Caudate nucleus (tissue), 63 donors: ENCODE measurements at places on chromosomes 7 and 10.

- no peak for DNase-seq
Observed at GRCh38 chr10:95792211-95792780, 36.3 kb downstream of the ENTPD1 start.

DNA sequence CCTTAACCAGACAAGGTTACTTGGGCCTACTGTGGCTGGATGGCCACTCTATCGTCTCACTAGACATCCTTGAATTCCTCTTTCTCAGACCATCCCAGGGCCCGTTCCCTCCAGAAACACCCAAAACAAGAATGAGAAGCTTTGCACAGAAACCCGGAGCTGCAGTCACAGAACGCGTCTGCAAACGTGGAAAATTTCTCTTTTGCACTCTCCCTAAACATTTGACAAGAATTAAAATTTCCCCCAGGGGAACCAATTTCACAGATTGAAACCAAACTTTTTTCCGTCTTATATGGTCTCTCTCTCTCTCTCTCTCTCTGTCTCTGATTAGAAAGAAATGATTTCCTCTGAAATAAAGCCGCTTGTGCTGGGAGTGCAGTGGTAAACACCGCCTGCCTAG is 120.7 kb downstream of the MKX start:
- DNase-seq = no peak

- DNase-seq = no peak
Observed at GRCh38 chr10:60594476-60595051, 183.7 kb upstream of the CDK1 start.

DNA sequence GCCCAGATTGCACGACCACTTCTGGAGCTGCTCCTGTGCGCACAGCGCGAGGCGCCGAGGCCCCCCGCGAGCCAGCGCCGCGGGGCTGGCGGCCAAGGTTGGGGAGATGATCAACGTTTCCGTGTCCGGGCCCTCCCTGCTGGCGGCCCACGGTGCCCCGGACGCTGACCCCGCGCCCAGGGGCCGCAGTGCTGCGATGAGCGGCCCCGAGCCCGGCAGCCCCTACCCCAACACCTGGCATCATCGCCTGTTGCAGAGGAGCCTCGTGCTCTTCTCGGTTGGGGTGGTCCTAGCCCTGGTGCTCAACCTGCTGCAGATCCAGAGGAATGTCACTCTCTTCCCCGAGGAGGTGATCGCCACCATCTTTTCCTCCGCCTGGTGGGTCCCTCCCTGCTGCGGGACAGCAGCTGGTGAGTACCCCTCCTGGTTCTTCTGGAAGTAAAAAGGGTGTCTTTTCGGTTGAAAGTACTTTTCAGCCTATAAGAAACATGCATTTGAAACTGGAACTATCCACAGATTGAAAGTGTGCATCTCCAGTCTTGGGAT is 683 bp downstream of the INSIG1 start:
- DNase-seq = no peak

DNA sequence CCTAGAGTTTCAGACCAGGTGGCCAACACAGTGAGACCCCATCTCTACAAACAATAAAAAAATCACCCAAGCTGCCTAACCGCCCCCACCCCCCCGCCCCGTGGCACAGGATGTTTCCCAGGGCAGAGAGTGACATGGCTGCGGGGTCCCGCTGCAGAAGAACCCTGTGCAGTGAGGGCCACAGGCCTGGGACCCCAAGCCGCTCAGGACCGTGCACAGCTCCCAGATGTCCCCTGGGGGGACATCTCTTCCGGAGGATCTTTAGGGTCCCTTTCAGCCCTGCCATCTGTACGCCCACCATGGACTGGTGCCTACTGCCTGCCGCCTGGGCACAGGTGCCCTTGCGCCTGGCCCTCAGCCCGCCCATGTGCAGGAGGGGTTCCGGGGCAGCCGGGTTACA is 373.6 kb downstream of the DNAJB6 start:
- no peak for DNase-seq

- no peak for DNase-seq
Observed at GRCh38 chr10:132421847-132422751, 25.1 kb downstream of the PWWP2B start.

DNA sequence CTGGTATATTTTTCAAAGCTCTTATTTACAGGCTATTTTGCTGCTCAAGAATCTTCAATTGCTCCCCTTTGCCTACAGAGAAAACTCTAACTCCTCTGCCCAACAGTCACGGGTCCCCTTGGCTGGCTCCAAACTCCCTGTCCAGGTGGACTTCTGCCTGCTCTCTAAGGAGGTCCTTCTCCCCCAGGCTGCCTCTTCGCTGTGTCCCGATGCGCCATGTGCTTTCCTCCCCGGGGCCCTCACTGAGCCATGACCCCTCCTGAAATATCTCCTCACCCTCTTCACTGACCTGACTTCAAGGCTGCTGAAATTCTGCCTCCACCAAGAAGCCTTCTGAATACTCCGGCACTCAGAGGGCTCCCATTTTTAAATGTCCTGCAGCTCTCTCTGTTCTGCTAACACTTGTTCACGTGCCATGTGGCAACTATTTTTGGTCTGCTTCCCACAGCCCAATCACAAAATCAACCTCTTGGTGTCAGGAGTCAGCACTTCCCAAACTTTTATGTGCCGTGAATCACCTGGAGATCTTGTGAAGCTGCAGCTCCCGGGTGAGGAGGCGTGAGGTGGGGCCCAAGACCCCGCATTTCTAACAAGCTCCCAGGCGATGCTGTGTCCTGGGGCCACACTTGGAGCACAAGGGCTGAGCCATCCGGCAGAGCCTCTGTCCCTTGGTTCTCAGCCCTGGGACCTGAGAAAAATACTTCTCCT is 85.7 kb upstream of the COL13A1 start:
- DNase-seq = no peak

DNA sequence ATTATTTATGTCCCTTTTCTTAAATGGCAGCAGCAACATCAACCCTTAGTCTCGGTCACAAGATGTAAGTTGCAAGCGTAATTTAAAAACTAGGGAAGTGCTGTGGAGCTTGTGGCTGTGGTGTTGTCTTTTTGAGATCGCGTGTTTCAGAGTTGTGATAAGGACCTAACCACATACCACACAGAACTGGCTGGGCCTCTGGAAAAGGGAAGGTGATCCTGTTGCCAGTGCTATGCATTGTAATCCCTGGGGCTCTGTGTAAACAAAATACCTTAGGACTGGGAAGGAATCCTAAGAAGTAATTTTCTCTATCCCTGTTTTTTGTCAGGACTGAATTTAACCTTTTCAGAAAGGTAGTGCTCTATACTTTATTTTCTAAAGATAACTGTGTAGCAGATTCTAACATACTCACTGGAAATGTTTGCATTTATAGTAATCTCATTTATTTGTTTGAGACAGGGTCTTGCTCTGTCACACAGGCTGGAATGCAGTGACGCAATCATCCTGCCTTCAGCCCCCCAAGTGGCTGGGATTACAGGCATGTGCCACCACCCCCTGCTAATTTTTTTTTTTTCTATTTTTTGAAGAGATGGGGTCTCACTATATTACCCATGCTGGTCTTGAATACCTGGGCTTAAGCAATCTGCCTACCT is 60.4 kb downstream of the INPP5F start:
- DNase-seq = no peak

DNA sequence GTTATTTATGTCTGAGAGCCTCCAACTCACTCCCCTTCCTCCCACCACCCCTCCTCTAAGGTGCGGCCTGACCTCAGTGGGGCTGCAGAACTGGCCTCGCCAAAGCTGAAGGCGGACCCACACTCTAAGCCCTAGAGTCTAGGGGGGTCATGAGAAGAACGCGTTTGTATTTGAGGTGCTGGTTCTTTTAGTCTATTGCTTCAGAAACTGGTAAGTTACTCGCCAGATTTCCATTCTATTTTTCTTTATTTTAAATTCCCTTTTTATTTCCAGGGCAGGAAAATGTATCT is 357.5 kb downstream of the DNAJB6 start:
- no peak for DNase-seq

GRCh38 chr7:138449580-138449979 is 10.5 kb upstream of the TRIM24 start:
- no peak for DNase-seq

DNA sequence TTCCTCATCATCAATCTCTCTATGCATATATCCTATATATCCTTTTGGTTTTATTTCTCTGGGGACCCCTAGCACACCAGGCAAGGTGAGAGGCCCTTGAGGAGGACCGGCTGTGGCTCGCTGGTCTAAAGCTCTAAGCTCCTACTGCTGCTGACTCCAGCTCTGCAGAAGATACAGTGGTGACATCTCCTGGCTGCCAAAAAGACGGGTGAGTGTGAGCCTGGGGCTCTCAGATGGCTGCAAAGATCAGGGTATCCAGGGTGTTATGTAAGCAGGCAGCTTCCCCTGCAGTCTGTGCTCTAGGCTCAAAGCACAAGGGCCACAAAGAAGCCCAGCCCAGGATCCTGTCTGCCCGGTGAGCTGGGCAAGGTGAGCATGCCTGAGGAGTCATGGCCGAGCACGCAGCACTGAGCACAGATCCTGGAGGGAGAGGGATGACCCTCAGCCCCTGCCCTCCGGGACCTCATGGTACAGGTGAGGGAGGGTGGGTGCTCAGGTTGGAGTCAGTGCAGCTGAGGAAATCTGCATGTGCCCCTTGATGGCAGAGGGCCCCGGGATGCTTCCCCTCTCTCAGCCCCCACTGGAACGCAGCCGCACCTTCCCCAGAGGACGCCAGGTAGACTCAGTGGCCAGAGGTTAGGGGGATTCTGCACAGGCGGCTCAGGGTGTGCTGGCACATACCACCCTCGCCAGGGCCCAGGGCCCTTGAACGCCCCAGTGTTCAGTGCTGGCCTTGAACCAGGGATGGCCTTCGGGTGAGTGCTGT is 95.4 kb upstream of the INSIG1 start:
- DNase-seq = no peak

DNA sequence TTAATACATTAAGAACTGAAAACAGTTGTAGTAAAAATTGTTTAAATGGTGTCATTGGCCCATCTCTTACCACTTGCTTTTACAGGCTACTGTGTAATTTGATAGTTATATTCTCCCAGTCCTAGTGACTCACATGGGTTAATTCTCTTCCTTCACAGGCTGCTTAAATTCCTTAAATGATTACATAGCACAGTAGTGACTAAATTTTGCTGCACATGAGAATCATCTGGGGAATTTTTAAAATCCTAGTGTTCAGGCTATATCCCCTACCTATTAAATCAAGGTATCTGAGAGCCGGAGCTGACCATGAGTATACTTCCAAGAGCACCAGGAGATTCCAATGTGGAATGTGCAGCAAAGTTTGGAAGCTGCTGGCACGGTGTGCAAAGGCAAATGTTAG is 45.3 kb upstream of the ZNF800 start:
- DNase-seq = no peak

- DNase-seq = no peak
Observed at GRCh38 chr10:24556750-24557742, 166.6 kb downstream of the ARHGAP21 start.

- DNase-seq = no peak
Observed at GRCh38 chr7:29839302-29839701, 33.0 kb downstream of the WIPF3 start.

DNA sequence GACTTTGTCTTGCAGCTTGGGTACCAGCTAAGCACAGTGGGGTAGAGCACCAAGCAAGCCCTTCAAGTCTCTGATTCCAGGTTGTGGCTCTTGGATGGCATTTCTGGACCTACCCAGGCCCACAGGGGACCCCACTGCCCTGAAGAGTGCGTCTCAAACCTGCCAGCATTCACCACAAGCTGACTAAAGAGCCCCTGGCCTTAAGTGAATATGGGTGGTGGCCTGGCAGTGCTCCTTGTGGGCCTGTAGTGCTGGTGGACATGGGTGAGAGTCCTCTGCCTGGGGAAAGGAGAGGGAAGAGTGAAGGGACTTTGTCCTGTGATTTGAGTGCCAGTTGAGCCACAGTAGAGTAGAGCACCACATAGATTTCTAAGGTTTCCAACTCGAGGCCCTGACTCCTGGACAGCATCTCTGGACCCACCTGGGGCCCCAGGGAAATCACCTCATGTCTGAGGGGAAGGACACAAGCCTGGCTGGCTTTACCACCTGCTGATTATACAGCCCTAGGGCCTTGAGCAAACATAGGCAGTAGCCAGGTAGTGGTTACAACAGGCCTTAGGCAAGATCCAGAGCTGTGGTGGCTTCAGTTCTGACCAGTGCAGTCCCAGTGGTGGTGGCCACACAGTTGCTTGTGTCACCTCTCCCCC is 23.7 kb downstream of the GSDME start:
- DNase-seq = no peak

- no peak for DNase-seq
Observed at GRCh38 chr10:5905854-5906507, 15.9 kb downstream of the FBH1 start.

DNA sequence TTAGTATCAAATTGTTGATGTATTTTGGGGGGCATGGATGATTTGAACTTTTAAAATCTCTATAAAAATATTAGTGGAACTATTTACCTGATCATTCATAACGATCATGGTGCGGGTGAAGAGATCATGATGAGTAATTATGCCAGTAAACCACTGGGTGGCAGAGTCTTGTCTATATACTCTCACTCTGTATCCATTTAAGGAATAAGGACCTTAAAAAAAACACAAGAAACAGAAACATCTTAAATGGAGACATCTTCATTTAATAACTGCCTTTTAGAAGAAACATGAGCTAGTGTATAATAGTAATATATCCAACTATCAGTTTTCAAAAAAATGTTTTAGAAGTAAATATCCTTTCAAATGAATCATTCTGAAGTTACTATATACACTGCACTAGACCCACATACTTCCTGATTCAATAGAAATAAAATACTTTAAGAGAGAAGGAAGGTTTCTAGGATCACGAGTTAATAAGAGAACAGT is 84.0 kb downstream of the NRBF2 start:
- no peak for DNase-seq

DNA sequence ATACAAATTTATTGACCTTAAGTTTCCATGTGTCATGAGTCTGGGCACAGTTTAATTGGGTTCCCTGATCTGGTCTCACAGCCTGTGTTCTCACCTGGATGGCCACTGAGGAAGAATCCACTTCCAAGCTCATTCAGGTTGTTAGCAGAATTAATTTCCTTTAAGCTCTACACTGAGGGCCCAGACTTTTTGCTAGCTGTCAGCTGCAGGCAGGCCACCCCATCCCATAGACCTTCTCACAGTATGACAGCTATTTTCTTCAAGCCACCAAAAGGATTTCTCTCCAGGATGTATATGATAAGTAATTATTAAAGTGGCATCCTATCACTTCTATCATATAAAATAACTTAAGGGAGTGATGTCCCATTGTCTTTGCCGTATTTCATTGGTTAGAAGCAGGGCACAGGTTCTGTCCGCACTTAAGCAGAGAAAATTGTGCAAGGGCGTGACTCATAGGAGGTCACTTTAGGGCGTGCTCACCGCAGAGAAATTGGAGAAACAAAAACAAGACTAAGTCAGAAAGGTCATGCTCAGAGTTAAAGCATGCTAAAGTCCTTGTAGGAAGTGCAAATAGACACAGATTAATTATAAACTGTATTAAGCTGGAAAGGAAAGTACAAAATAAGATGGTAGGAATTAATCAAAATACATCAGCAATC is 109.9 kb downstream of the AHR start:
- no peak for DNase-seq

DNA sequence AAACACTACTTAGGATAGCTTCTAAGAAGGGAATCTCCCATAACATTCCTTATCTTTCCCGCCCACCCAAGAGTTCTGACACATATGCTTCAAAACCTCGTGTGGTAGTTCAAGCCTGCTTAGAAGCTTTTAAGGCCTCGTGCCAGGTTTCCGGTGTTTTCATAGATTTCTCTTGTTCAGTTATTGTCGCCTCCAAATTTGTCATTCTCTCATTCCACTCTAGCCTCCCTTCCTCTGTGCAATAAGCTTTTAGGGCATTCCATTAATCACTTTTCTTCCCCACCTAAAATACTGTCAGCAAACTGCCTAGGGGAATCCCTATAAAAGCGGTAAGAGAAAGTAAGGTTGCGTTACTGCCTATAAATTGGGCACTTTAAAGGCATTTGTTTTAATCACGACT is 718 bp upstream of the BPGM start:
- no peak for DNase-seq

GRCh38 chr7:70506434-70506833 is 625.5 kb upstream of the GALNT17 start:
- DNase-seq = no peak
